Activated CD4-positive, alpha-beta T cell treated with anti-CD3 and anti-CD28 coated beads, Interleukin-2, amount 50 U/mL, for 1 hour (primary cell): ENCODE measurements at places on chromosomes 16 and 17.

GRCh38 chr16:78461496-78462287, 362.2 kb downstream of the WWOX start:
- no peak for DNase-seq

DNA sequence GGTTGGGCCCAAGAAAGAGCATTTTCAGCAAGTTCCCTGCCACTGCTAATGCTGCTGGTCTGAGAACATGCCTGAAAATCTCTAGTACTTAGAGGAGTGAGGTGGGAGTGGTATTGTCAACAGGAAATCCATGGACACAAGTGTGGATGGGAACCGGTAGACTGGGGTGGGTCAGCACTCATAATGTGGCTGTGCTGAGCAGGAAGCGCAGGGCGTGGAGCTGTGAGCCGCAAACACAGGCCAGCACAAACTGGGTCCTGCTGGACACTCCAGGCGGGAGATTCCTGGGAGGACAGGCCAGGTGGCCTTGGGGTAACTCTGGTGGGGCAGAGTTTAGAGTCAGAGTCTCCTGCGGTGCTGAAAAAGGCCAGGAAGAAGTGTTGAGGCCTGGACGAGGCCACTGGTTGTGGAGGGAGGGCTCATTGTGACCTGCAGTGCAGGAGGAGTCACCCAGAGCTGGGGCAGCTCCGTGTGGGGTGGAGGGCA, 62.6 kb downstream of the BANP start:
- DNase-seq, result no peak

- DNase-seq, result no peak
Measured at GRCh38 chr17:7322520-7323194, 6.5 kb downstream of the NEURL4 start.

GRCh38 chr16:57125969-57126368, 33.6 kb downstream of the CPNE2 start:
- DNase-seq, result no peak

DNA sequence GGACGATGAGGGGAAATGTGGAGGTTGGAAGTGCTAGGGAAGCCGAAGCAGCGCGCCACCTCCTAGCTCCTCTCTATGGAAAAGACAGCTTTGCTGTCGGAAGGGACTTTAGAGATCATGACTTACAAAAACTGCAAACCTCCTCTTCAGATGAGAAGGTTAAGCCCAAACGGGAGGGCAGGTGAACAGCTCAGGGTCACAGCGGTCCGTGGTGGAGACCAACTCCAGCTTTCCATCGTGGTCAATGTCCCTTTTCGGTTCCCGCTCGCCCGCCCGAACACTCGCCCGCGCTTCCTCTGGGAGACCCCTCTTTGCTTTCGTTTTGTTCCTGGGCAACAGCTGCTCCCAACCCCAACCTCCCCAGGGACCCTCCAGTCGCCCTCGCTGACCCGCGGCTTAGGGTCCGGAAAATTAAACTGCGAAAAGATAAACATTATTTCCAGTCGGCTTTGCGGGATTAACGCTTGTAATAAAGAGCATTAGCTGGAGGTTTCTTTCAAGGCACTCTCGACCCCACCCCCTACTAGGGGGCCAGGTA, 7.7 kb downstream of the IRX6 start:
- no peak for DNase-seq

- DNase-seq, result no peak
Measured at GRCh38 chr17:31511580-31511979, 120.1 kb downstream of the RAB11FIP4 start.

GRCh38 chr17:64778240-64779097, 116.4 kb upstream of the SMURF2 start:
- DNase-seq, result no peak

GRCh38 chr16:51113236-51114125, 37.6 kb downstream of the SALL1 start:
- DNase-seq, result no peak

DNA sequence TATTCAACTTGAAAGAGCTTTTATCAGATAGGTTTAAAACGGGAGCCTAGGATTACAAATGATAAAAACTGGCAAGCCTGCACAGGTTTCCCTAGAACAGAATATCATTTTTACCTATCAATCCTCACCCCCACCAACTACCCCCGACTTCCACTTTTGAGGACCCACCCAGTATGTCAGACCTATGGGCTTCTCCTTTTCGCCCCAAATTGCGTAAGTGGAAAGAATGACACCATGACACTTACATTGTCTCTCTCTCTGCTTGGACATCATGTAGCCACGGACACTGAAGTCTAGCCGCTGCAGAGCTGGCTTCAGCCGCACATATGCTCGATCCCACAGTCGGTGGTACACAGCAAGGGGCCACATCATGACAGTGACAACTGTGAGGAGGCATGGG, 7.4 kb upstream of the PSMC3IP start:
- no peak for DNase-seq

DNA sequence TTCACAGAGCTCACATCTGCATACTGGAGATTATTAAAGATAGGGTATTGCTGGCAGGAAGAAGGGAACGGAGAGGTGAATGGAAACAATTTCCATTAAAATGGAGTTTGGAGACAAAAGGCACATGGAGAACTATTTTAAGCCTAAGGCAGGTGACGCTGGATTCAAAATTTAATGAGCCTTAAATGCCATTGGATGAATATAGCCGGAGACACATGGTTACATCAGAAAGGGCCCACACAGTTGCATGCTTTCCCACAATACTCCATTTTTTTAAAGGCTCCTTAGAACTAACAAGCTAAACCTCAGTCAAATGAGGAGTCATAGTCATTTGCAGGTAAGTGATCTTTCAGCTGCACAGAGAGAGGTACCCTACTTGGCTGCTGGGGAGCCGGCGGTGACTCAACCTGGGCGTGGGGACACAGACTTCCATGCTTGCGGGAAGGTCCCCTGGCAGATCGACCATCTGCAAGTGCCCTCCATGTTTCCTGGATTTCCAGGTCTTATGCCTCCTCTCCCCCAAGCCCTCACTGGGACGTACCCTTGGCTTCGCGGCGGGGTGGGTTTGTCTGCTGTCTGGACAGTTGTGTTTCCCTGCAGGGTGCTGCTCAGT, 259.2 kb downstream of the CBLN1 start:
- DNase-seq, result no peak

DNA sequence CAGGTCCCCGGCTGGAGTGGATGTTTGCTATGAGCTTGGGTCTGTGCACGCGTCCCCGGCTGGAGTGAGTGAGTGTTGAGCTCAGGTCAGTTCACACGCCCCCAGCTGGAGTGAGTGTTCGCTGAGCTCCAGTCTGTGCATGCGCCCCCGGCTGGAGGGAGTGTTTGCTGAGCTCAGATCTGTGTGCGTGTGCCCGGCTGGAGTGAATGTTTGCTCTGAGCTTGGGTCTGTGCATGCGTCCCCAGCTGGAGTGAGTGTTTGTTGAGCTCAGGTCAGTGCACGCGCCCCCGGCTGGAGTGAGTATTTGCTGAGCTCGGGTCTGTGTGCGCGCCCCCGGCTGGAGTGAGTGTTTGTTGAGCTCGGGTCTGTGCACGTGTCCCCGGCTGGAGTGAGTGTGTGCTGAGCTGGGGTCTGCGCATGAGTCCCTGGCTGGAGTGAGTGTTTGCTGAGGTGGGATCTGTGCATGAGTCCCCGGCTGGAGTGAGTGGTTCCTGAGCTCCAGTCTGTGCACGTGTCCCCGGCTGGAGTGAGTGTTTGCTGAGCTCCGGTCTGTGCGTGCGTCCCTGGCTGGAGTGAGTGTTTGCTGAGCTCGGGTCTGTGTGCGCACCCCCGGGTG, 284.2 kb downstream of the SNX29 start:
- DNase-seq, result no peak

DNA sequence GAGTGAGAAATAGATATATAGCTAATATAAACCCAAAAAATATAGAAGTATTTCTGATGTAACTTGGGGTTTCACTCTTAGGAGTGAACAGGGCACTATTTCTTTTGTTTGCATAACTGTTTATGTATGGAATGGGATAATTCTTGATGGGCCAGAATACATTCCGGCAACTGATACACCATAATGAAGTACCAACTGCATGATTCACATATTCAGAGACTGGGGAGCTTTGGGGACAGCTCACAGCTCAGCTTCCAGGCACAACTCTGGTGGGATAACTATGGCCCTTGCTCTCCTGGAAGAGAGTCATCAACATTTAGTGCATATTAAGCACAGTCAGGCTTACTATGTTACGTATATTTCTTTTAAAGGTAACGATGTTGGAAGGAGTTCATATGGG, 42.1 kb upstream of the ADCY7 start:
- no peak for DNase-seq

DNA sequence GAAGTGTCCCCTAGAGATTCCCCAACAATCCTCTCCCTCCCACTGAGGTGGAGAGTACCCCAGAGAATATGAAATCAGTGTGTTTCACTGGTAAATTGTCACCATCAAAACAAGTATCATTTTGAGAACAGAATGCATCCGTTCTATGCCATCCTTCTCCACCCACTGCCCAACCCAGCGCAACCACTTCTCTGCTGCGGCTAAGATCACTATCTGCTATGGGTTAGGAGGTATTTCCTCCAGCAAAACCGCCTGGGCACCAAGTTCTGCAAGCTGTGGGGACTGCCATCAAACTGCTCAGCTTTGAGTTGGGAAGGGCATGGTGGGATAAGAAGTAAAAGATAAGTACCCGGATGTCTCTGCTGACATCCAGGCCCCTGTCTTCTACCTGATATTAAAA, 24.4 kb downstream of the CNTNAP1 start:
- DNase-seq, result peak; percentile 43

DNA sequence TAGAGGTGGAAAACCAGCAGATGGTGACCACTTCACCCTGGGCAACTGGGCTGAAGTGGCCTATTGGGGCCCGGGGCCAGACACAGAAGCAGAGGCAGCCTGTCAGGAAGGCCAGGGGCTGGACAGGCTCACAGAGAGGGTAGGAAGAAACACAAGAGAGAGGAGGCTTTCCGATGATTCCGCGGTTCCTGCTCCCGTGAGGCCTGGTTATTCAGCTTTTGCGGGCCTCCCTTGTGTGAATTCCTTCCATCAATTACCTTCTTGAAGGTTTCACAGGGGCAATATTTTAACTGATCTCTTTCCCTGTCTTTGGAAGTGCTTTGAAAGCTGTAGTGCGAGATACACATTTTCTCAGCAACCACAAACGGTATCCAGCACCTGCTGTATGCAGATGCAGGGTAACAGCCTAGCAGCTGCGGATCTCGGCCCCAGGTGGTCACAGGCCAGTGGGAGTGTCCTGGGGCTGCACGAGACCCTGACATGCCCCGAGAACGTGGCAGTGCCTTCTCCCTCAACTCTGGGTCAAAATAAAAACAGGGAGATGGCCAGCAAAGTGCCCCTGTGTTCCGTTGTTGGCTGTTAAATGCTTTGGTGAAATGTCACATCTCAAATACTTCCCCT, 11.6 kb upstream of the CMIP start:
- no peak for DNase-seq

GRCh38 chr17:71987634-71988033, 133.2 kb upstream of the SOX9 start:
- no peak for DNase-seq

- DNase-seq, result no peak
Measured at GRCh38 chr17:80476877-80477646, 655 bp upstream of the NPTX1 start.

- no peak for DNase-seq
Measured at GRCh38 chr16:56530872-56531271, 11.0 kb upstream of the BBS2 start.

- DNase-seq, result no peak
Measured at GRCh38 chr17:56867948-56868376, 34.0 kb downstream of the DGKE start.

DNA sequence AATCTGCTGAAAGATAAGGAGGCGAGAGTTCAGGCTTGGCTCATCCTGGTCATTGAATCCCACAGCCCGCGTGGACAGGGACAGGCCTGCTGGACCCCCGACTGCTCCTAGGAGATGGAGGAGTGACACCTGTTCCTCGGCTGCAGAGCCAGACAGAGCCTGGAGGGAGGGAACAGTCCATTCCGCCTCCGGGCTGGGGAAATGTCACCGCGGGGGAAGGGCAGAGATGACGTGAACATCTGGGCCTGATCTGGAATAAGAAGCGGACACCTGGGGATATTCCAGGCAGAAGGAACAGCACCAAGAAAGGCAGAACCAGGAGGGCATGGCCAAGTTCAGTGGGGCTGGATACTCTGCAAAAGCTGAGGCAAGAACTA, 1.5 kb downstream of the ZNF747 start:
- DNase-seq, result no peak

GRCh38 chr16:3007957-3008689, 4.6 kb upstream of the CLDN9 start:
- no peak for DNase-seq

- DNase-seq, result no peak
Measured at GRCh38 chr16:63769211-63769610, 1352.7 kb downstream of the CDH11 start.

- DNase-seq, result peak; percentile 27
Measured at GRCh38 chr17:73203788-73204479, 11.1 kb downstream of the COG1 start.

GRCh38 chr16:89796104-89796503, 20.3 kb downstream of the FANCA start:
- DNase-seq, result no peak

DNA sequence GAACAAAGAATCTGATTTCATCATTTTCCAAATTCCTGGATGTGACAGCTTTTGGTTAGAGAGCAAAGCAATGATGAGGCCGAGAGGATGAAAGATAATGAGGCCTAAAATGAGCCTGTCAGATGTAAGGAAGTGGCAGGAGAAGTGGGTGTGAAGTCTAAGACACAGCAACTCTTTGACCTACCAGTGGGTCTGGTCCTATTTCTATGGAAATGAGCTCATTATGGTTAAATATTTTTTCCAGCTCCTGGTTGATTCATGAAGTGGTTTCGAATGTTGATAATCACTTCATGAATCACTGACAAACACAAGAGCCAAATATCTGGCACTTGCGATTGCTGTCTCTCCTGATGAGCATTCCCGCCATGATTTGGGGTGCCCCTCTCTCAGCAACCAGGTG, 273.3 kb upstream of the CDH5 start:
- DNase-seq, result no peak
